ENCODE measurements at places on chromosomes 6 and 20. TPM values are rescaled to one million over a fixed set of nuclear protein-coding genes. Genes with fewer than 3 reads are reported as not detected.

DNA sequence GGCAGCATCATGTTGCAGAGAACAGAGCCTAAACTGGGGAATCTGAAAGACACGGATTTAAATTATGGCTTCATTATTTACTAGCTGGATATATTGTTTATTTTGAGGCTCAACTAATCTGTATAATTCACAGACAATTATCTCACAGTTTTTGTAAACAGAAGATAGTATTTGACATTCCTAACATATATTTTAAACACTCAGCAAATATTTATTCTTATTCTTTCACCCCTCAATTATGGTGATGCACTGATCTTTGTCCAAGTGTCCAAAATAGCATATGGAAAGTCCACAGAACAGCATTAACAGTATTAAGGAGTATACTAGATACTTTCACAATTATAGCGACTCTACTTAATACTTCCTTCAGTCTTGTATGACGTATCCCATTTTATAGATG lies 257.0 kb downstream of the ADGRG6 start:
- no peak for DNase-seq

GRCh38 chr6:99993533-99994251 lies at the start of gene MCHR2:
Gene MCHR2, minus strand, starts transcription at chr6:99994223. Its CDS starts 38,076 bp downstream, at chr6:99956147.
- DNase-seq = no peak

DNA sequence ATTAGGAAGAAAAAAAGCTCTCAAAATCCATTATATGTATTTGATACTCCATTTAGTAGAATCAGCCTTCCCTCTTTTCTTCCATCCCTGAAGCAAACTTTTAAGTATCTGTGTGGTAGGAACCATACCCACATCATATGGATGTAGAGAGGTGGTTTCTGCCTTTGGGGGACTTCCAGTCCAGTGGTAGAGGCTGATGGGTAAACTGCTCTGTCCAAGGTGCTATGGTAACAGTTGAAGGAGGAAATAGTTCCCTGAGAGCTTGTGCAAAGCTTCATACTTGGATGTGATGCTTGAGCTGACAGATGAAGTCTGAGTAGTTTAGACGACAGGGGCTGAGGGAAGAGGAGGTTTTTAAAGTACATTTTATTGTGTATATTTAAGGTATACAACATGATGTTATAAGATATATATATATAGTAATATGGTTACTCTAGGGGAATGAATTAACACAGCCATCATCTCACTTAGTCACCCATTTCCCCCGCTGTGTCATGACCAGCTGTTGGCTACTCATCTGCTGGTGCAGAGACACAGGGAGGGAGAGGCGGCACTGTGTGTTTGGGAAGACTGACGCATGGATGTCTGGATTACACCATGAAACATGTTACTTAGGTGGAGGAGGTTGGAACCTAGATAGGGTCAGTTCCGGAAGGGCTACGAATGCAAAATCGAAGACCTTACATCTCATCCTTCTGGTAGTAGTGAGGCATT lies 185.2 kb downstream of the FARS2 start:
- no peak for DNase-seq

DNA sequence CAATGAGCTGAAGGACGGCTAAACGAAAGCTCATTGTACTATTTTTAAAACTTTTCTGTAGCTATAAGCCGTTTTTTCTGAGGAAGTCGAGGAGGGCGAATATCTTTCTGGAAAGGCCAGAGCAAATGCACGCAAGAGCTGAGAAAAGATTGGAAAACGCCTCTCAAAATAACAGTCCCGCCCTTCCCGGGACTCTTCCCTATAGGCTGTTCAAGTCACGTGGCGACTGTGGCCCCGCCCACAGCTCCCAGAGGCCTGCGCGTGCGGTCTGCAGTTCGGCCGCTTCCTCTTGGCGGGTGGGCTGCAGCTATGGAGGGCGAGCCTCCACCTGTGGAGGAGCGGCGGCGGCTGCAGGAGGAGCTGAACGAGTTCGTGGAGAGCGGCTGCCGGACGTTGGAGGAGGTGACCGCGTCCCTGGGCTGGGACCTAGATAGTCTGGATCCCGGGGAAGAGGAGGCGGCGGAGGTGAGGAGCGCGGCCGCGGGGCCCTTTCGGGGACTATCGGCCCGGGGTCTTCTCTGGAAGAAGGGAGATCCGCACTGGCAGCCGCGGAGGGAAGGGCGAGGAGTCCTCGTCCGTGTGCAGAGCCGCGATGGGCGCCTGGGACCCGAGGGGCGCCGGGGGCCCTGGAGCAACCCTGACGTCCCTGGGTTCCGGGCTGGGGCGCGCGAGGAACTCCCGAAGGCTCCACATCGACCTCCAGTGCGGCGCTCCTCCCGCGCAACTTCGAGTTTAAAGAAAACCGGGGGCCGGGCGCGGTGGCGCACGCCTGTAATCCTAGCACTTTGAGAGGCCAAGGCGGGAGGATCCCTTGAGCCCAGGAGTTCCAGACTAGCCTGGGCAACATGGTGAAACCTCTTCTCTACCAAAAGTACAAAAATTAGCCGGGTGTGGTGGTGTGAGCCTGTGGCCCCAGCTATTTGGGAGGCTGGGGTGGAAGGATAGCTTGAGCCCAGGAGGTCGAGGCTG lies at the start of gene SNRNP48:
TSS of gene SNRNP48 (plus strand) at position 250 of the 969 bp plus-strand sequence. CDS start at position 310, 60 bp downstream.
- DNase-seq = peak; percentile 62

GRCh38 chr6:108174371-108175175 lies 8.8 kb downstream of the NR2E1 start:
- no peak for DNase-seq

- no peak for DNase-seq
Observed at GRCh38 chr20:25544734-25545133, 40.6 kb downstream of the NINL start.

GRCh38 chr6:17962436-17963031 lies 24.9 kb downstream of the KIF13A start:
- peak; percentile 93 for DNase-seq

DNA sequence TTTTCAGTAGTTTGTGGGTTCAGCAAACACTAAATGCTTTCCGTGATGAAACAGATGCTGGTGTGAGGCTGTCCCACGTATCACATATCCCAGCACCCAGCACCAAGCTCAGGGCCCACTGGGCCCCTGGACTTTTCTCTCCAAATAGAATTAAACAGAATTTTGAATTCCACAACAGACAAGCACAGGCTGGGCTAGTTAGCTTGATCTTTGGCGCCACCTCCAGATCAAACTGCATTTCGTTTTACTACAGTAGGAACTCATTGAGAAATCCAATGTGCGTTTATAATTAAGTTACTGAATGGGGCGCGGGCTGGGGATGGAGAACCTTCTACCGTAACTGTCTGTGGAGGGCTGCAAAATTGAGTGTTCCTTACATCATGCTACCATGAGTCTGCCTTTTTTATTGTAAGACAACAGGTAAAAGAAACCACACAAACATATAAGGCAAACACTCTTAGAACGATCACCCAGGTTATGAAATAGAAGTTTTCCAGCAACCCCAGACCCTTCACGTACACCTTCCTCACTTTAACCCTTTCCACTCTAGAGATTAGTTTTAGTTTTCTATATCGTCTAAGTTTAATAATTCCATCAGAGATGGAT lies 107.8 kb downstream of the ZFP64 start:
- DNase-seq = no peak

- no peak for DNase-seq
Observed at GRCh38 chr6:35078226-35078850, 62.8 kb downstream of the TCP11 start.

DNA sequence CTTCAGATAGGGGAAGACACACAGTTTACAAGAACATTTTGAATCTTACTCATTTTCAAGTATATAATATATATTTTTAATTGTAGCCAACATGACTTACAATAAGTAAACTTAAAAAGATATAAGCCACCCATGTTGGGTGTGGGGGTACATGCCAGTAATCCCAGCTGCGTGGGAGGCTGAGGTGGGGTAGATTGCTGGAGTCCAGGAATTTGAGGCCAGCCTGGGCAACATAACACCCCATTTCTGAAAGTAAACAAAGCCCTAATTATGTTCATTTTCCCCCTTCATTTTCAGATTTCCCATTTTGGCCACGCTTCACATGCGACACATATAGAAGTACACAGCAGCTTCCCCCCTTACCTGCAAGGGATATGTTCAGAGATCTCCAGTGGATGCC lies 30.5 kb downstream of the SERPINB6 start:
- no peak for DNase-seq

GRCh38 chr20:64111841-64112641 lies 4.7 kb upstream of the NPBWR2 start:
- no peak for DNase-seq

DNA sequence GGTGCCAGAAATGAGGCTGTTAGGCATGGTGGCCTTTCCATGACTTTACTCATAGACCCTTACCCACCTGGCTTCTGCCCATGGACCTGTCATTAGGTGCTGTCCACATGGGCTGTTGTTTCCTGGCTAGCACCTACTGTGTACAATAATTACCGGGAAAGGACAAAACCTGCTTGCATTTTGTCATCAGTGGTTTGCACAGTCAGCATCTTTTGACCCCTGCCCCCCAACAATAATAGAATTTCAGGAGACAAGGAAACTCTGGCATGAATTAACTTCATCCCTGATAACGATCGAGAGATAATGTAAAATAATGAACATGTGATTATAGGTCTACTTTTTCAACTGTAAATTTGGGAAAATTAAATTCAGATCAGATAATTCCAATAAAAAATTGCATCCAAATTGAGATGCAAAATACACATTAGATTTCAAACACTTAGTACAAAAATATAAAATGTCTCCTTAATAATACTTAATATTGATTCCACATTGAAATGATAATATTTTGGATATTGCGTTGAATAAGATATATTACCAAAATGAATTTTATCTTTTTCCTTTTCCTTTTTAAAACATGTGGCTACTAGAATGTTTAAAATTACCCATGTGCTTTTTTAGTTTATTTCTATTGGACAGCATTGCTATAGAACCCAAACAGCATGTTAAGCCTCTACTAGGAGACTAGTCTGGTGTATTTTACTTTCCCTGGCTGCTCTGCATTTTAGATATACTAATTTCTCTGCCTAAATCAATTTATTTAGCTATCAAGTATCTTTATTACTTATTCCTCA lies 12.4 kb downstream of the ANKRD66 start:
- no peak for DNase-seq

DNA sequence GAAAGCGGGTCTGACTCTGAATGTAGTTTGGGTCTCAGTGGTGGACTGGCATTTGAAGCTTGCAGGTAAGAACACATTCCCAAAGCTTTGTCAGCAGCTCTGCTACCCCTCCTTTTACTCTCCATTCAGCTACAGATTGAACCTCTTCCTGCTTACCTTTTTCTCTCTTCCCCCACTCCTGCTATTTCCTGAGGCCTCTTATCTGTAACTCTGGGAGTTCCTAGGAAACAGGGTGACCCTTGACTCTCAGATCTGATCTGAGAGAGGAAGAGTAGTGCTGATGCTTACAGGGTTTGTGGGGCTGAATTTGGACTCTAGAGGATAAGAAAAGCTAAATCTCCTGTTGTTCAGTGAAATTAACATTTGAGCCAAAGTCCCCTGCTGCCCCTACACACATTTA lies 21.4 kb downstream of the BRPF3 start:
- DNase-seq = no peak

- DNase-seq = no peak
Observed at GRCh38 chr6:2921520-2922115, 18.5 kb upstream of the SERPINB9 start.

GRCh38 chr6:56802584-56802983 lies 152.3 kb upstream of the BEND6 start:
- DNase-seq = no peak

The RIPPLY2 gene
- polyA plus RNA-seq = 2.2 TPM

The B4GALT5 gene
- polyA plus RNA-seq = 8.5 TPM

The SLC35F1 gene
- polyA plus RNA-seq = not detected

The SLC22A16 gene
- polyA plus RNA-seq = 0.09 TPM

The ANGPT4 gene
- not detected for polyA plus RNA-seq

All from foreskin keratinocyte (primary cell).